ENCODE measurements at places on chromosomes 2 and 18. TPM values are rescaled to one million over a fixed set of nuclear protein-coding genes. Genes with fewer than 3 reads are reported as not detected.

The IMPACT gene
- total RNA-seq = 38.2 TPM

The PDCD1 gene
- total RNA-seq = not detected

The APCDD1 gene
- total RNA-seq = 77.0 TPM

The ALKAL2 gene
- 26.7 TPM for total RNA-seq

The LRATD1 gene
- total RNA-seq = 5.7 TPM

The PREB gene
- total RNA-seq = 116 TPM

The SPEG gene
- 390 TPM for total RNA-seq

The POTEI gene
- total RNA-seq = not detected

The KIAA1328 gene
- 8.4 TPM for total RNA-seq

The ALPG gene
- total RNA-seq = not detected

The ABHD1 gene
- total RNA-seq = not detected

The KIF5C gene
- total RNA-seq = 6.2 TPM

The SLC23A3 gene
- total RNA-seq = 14.2 TPM

The SCTR gene
- not detected for total RNA-seq

The DHX57 gene
- total RNA-seq = 4.3 TPM

Measured in ascending aorta (tissue), 2 donors.